ENCODE measurements at places on chromosomes 11 and 22.
A peak's percentile ranks its signal among the peaks of the same experiment; 100 is the strongest.

- DNase-seq = no peak
Observed at GRCh38 chr11:115920092-115920461, 415.9 kb upstream of the CADM1 start.

DNA sequence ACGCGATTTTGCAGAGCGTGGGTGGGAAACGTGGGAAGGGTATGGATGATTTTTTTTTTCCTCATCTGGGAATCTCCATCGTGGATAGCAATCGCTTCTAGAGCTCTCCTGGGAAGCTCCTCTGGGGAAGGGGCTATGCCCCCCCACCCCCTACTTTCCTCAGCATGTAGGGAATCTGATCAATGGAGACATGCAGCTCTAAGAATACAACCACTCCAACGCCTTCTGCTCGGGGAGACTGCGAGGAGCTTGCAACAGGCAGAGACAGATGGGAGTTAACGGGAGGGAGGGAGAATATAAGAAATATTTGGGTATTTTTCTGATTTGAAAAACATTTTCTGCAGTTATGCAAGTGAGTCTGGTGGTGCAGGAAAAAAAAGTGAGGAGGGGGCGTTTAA, 104.6 kb upstream of the HSD17B12 start:
- DNase-seq = no peak

- no peak for DNase-seq
Observed at GRCh38 chr11:2870969-2871680, 14.4 kb downstream of the CDKN1C start.

DNA sequence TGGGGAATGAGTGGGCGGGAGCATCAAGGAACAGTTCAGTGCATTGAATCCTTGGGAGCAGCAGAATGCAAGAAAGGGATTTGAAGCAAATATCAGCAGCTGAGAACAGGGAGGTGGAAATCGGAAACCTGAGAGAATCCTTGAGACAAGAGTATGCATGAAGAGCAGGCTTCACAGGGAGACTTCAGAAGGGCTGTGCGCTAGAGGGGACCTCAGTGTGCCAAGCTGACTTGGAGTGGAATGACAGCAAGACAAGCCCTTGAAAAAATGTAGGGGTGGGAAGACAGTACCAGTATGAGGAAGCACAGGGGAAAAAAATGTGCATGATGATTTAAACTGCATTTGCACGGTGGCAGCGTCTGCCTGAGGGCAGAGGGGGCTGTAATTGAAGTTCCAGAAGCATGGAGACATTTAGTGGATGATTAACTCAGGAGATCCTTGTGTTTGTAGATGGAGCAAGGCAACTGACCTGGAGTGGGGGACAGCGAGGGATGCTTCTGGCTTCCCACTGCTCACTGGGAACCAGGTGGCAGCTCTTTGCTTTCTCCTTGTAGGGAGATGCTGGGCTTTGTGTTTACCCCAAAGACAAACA, 204.9 kb upstream of the PLET1 start:
- DNase-seq = no peak

GRCh38 chr11:64036087-64037026, 626 bp downstream of the FLRT1 start:
- DNase-seq = no peak

DNA sequence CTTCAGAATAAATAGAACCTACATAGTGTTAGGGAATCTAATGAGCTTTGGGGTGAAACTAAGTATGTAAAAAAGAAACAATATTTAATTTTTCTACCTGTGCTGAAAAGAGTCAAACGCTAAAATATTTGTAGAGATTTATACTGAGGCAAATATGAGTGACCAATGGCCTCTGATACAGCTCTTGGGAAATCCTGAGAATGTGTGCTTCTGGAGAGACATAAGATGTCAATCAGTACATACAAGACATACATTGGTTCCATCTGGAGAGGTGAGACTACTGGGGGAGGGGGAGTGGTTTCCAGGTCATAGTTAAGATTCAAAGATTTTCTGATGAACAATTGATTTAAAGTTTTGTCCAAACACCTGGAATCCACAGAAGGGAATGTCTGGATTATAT, 970 bp downstream of the ASRGL1 start:
- DNase-seq = no peak

DNA sequence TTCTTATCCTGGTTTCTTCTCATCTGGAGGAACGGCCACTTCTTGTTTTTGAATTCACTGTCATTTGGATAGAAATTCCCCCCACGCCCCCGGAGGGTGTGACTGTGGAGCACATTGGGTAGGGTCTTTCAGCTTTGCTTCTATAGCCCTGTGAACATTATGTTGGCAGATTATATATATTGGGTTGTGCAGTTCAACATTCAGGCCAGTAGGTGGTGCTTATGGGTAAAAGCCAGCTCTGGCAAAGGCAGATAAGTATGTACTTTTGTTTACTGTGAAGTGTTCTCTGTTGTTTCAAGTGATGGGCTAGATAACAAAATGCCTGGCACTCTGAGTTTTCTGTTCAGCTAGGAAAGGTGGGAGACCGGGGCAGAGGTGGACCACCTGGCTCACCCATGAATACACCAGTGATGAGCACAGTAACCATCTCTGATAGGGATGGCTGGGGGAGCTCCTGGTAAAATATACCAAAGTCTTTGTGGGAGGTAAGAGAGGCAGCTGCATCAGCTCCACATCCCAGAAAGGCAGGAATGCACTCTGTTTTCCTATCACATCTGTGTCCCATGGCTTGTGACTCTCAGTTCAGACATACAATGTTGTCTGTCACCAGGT, 1348.2 kb upstream of the RAG2 start:
- DNase-seq = no peak

DNA sequence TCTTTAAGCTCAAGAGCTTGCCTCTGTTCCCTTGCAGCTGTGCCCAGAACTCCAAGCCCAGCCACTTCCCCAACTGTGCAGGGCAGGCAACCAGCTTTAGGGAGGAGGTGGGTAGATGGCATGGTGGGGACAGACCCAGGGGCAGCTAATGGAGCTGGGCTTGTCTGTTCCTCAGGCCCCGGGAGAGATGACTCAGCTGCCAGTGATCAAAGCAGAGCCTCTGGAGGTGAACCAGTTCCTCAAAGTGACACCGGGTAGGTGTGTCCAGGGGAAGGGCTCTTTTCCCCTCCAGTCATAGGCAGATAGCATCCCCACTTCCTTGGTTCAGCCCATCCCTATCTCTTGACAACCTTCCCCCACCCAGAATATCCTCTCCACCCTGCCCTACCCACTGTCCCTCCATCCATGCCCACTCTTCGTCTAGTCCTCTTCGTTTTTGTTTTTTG, 32.4 kb downstream of the CREB3L1 start:
- no peak for DNase-seq

DNA sequence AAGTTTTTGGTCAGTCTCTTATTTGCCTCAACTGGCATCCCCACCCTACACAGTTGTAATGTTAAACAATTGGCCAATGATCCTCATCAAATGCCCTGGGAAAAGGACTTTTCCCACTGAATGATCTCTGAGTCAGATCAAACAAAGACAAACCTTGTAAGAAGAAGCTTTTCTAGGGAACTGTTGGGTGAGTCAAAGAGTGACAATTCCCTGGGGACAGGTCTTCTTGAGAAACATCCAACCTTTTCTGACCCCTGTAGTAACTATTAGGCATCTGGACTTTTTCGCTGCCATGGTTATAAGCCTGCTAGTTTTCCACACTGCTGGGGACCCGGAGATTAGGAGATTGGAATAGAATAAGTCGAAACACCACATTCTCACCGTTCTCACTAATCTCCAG, 789.8 kb upstream of the API5 start:
- DNase-seq = no peak

GRCh38 chr11:59173080-59173963, 1.4 kb downstream of the DTX4 start:
- DNase-seq = peak; percentile 58

- no peak for DNase-seq
Observed at GRCh38 chr11:69664901-69665300, 10.3 kb downstream of the LTO1 start.

DNA sequence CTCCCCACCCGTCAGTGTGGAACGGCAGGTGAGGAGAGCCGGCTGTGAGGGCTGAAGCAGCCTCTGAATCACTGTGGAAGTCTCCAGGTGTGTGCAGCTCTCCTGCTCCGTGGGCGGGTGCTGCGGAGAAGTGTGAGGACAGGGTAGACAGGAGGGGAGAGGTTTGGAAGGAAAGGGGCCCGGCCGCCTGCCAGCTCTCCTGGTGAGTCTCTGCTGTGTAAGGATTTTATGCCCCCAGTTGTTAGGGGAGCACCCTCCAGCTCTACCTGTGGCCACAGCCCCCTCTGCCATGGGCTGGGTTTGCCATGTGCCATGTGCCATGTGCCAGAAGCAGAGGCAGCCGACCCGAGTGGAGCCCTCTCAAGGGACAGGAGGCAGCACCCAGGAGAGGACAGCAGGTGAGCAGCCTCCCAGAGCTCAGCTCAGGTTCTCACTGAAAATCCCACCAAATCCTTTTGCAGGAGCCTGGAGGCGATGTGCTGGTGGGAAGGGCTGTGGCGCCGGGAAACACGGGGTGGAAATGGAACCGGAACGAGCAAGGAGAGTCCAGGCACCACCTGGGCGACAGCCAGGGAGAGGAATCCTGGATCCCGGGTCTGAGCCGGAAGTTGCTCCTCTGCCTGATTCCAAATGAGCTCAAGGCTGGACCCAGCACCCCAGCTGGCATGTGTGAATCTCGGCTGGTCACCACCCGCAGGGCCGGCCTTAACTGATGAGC, 804.4 kb downstream of the BRD1 start:
- no peak for DNase-seq

DNA sequence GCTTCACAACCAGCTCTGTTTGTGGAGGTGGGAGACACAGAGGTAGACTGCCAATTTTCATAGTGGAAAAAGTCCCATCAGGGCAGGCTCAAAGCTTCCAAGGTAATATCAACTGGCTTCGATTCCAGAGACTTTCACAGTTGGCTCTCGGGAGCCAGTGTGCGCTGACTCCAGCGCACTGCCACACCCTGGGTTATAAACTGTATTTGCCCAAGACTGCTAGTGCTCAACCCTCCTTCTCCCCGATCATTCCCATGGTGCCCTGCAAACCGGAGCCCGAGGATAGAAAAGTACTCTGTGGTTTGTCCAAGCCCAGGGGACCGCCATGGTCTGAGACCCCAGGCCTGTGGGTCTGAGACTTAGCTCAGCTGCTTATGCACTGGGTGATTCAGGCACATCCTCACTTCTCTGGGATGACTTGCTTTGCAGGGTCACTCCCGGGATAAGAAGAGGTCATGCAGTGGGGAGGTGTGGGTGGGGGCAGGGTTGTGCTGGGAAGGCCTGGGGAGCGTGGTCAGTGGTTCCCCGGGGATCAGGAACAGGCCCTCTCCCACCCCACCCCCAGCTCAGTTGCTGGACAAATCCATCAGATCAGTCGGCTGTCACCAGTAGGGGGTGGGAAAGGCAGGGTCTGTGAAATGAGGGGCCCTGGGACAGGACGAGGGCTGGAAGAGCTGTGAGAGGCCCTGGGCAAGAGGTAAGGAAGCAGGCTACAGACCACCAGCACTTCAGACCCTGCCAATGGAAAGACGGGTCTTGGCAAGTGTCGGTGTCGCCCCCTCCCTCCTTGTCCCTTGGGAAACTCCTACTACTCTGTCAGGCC, 26.7 kb upstream of the PICK1 start:
- DNase-seq = no peak

GRCh38 chr11:84549217-84549616, 1077.9 kb downstream of the DLG2 start:
- no peak for DNase-seq

DNA sequence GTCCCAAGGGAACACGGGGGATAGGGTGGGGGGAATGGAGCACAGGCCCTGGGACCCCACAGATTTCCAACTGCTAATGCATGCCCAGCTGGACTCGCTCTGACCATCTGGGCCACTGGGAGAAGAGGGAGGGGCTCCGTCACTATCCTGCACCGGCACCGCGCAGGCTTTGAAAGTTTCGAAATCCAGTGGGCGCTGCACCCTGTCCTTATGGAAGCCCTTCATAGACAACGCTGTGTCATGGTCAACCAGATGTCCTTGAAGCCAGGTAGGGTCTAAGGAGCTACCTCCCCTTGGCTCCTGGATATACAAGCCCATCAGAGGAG, 30.1 kb downstream of the LRRC10B start:
- DNase-seq = no peak

- DNase-seq = no peak
Observed at GRCh38 chr11:60852117-60852981, 3.4 kb downstream of the PTGDR2 start.

Data from activated CD8-positive, alpha-beta memory T cell treated with anti-CD3 and anti-CD28 coated beads, Interleukin-2, amount 50 U/mL, for 48 hours (primary cell).